ENCODE measurements at places on chromosomes 4 and X.

- DNase-seq = no peak
Observed at GRCh38 chr4:134537701-134538100, 336.1 kb upstream of the PABPC4L start.

DNA sequence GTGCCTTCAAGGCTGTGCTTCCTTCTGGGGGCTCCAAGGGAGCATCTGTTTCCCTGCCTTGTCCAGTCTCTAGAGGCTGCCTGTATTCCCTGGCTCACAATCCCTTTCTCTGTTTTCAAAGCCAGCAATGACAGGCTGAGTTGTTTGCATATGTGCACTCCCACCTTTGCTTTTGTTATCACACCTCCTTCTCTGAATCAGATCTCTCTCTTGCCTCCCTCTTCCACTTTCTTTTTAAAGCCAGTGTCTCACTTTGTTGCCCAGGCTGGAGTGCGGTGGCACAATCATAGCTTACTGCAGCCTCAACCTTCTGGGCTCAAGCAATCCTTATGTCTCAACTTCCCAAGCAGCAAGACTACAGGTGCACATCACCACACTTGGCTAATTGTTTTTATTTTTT lies 37.1 kb upstream of the LEF1 start:
- DNase-seq = no peak

GRCh38 chr4:79472693-79473438 lies 64.8 kb upstream of the GK2 start:
- DNase-seq = no peak

DNA sequence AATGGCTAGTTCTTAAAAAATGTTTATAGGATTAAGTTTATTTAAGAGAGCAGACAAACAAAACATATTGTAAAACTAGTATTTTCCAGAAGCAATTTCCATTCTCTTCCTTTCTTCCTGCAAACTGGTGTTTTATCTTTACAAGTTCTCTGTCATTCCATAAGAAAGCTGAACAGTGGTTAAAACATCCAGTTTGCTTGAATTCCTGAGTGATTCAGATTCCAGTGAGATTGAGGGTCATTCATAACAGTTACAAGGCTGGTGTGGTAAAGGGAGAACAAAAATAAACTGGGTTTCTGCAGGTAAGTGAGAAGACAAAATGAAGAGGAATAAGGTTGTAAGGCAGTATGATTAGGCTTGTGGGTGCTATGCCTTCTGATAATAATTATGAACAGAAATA lies 544.8 kb upstream of the DIPK2B start:
- no peak for DNase-seq

DNA sequence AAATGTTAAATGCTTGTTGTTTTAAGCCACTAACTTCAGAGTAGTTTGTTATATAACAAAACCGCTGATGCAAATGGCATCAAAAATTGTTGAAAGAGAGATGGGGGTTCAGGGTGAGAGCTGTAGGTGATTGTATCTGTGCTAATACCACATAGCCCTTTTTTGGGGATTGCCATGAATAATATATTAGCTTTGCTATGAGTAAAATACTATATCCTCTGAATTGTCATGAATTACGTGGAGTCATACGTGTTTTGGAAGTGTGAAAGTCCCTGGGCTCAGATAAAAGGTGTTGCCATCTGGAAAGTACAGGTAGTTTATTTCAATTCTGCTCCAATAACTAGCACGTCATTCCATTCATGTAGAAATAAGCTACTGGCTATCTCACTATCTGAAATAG lies 30.6 kb downstream of the DYNLT3 start:
- DNase-seq = no peak

DNA sequence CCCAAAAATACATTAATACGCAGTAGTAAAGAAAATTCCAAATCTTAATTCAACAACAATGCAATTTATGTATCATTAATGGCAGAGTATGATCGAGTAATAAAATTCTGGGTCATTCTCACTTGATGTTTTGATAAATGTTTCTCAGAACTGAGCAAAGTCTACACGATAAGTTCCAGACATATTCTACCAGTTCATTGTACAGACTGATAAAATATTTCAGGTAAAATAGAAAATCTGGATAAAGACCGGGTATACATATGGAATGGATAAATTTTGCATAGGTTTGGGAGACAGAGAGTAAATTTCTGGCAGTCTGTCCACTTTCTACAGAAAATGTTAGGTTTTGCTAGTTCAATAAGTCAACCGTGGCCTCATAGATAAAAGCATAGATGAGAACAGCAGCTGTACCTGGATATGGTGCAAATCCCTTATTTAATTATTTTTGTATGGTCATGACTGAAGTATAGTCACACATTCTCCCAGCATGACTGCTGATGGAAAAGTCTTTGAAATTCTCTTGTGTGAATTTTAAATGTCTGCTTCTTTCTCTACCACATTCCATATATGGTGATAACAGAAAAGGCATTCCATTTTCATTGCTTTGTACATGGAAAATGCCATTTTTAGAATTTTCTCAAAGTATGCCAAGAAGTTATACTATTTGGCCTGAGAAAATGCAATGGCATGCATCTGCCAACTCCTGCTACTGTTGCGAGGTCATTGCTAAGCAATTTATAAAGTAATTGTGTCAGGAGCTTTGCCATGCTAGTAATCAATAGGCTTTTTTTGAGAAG lies 301.9 kb upstream of the ARSJ start:
- DNase-seq = no peak

- DNase-seq = no peak
Observed at GRCh38 chr4:177740563-177740962, 298.3 kb upstream of the AGA start.

DNA sequence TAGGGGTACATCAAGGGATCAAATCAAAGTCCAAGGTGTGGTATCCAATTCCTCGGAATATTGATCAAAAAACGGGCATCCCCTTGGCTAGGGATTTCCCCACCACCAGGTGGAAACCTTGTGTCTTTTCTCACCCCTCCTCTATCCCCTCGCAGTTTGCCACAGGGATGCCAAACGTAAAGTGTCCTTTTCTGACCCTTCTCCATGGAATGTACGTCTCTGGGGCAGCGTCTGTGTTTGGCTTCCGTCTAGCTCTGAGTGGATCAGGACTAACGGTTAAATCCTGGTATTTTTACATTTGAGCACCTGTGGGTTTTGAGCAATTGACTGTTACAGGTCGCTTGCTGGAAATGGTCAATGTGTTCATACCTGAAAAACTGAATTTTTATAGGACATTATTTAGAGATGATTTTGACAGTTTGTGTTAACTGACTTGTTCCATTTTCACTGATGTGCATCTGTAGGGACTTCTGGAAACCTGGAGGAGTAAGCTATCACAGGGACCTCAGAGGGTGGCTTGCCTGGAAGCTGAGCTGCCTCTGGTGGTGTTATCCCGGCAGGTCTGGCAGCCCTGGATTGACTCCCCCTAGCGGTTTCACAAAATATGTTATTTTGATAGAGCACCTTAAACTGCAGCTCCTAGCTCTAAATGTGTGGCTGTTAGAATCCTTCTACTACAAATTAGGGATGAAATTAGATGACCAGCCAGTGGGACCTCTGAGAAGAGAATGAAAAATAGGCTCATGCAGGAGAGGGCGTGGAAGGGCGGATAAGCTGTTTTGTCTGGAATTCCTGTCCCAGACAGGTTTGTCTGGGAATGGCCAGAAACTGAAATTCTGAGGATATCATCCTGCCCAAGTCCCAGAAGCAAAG lies 8.8 kb upstream of the MGST2 start:
- peak; percentile 33 for DNase-seq

GRCh38 chr4:63921561-63921960 lies 487.7 kb downstream of the TECRL start:
- DNase-seq = no peak

- no peak for DNase-seq
Observed at GRCh38 chrX:71301195-71301924, at the start of gene ITGB1BP2. Gene ITGB1BP2, plus strand, starts transcription at chrX:71301750. Its CDS starts 57 bp downstream, at chrX:71301807.

GRCh38 chr4:66266035-66266434 lies 595.7 kb upstream of the EPHA5 start:
- DNase-seq = no peak

- no peak for DNase-seq
Observed at GRCh38 chr4:186749611-186750281, 26.1 kb upstream of the FAT1 start.

DNA sequence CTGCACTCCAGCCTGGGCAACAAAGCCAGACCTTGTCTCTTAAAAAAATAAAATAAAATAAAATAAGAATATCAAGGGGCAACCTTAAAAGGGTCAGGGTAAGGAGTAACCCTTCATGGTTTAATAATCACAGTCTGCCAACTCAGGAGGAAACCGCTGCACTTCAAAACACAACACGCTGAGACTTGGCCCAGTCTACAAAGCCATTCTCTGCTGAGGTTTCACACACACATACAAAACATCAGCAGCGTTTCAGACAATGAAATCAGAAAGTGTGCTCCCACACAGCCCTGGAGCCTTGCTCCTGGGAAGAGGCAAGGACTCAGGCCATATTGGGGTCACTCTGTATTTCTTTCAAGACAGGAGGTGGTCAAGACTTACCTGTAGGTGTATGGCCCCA lies 18.3 kb downstream of the SCARB2 start:
- DNase-seq = no peak

DNA sequence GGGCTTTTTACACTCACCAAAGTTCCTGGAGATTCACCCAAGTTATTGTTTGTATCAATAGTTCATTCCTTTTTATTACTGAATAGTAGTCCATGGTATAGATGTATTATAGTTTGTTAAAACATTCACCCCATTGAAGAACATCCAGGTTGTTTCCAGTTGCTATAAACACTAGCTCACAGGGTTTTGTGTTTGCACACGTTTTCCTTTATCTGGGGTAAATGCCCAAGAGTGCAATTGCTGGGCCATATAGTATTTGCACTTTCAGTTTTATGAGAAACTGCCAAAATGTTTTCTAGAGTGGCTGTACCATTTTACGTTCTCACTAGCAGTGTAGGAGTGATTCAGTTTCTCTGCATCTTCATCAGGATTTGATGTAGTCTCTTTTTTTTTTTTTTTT lies 57.1 kb downstream of the CBLL2 start:
- no peak for DNase-seq

DNA sequence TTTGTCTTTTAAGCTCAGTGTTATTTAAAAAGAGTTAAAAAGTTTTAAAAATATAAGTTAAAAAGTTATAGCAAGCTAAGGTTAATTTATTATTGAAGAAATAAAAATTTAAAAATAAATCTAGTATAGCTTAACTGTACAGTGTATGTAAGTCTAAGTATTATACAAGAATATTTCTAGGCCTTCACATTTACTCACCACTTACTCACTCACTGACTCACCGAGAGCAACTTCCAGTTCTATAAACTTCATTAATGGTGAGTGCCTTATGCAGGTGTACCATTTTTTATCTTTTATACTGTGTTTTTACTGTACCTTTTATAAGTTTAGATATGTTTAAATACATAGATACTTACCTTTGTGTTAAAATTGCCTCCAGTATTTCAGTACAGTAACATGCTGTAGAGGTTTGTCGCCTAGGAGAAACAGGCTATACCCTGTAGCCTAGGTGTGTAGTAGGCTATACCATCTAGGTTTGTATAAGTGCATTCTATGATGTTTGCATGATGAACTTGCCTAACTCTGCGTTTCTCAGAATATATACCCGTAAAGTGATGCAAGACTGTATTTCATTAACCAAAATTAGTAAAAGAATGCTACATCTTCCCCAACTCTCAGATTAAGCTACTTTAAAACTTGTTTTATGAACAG lies 202.9 kb downstream of the CFAP299 start:
- DNase-seq = no peak

- DNase-seq = no peak
Observed at GRCh38 chrX:53128097-53128749, 34.3 kb downstream of the KANTR start.

DNA sequence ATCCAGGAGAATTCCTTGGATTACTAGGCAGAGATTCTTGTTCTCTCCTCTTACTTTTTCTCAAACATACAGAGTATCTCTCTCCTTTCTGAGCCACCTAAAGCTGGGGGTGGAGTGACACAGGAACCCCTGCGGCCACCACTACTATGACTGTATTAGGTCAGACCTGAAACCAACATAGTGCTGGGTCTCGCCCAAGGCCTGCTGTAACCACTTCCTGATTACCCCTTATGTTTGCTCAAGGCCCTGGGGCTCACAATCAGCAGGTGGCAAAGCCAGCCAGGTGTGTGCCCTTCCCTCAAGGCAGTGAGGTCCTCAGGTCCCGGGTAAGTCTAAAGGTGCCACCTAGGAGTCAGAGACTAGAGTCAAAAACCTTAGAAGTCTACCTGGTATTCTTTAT lies 166.4 kb downstream of the PARM1 start:
- DNase-seq = no peak

GRCh38 chr4:1983846-1984405 lies 24.8 kb downstream of the NELFA start:
- DNase-seq = no peak

GRCh38 chr4:27819246-27819645 lies 958.6 kb downstream of the STIM2 start:
- no peak for DNase-seq

GRCh38 chr4:52949336-52949735 lies 87.2 kb downstream of the RASL11B start:
- no peak for DNase-seq

GRCh38 chrX:52577464-52578173 lies 60.8 kb upstream of the XAGE1B start:
- no peak for DNase-seq

DNA sequence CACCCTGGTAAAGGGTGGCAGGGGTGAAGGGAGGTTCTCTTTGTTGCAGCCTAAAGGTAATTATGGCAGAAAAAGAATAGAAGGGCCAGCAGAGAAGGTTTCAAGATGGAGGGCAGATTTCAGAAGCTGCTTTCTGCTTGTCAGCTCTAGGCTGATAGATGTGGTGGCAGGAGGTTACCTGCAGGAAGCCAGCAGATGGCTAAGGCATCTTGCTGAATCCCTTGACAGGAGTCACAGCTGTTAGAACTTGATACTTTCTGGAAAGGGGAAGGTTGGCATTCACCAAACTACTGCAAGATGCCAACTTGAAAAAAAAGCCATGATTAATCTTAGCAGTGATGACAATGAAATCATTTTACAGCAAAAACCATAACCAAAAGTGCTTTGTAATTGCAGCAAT lies 69.5 kb upstream of the CBLL2 start:
- no peak for DNase-seq
